ENCODE measurements at places on chromosomes 13 and 19.

DNA sequence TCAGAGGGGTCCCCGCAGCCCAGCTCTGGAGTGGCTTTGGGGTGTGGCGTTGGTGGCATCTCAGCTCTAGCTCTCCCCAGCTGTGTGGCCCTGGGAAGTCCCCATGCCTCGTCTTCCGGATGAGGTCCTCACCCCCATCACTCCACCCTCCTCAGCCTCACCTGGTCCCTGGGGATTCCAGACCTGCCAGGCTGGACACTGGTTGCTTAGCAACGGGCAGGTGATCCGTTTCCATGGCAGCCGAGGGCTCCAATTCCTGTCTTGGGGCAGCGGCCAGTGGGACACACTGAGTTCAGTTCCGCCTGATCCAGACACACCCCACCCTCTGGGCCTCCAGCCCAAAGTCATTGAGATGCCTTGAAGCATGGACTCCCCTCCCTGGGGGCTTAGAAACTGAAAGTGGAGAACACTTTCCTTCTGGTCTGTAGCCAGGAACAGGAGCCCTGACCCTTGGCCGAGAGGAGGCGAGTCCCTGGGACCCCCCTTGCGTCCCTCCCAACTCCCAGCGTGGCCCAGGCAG lies 7.7 kb upstream of the MISP start:
- no peak for DNase-seq

GRCh38 chr19:28966737-28967399 lies 246.1 kb downstream of the UQCRFS1 start:
- no peak for DNase-seq

DNA sequence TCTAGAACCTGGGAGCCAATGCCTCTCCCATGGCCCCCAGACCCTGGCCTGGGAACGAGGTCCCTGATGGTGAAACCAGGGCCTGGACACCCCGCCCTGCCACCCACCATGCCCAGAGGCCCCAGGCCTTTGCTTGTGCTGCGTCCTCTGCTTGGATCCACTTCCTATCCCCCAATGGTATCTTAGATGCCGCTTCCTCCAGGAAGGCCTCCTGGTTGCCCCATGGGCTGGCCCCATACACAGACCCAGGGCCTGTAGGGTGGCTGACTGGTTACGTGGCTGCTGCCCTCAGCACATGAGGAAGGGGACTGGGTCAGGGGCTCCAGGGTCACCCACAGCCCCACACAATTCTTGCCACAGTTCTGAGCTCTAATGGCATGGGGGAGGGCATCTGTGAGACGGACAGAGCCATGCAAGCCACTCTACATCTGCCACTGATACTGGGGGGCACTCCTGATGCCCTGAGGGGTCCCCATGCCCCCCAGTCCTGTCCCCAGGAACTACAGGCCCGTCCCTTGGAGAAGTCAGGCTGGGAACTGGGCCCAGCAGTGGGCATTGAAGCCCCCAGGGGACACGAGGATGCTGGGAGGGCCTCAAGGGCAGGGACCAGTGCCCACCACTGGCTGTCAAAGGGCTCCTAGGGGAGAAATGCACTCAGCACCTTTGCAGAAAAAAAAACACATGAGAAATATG lies 5.0 kb downstream of the RPL36 start:
- DNase-seq = no peak

- no peak for DNase-seq
Measured at GRCh38 chr19:11693505-11694499, 44.9 kb downstream of the ZNF823 start.

DNA sequence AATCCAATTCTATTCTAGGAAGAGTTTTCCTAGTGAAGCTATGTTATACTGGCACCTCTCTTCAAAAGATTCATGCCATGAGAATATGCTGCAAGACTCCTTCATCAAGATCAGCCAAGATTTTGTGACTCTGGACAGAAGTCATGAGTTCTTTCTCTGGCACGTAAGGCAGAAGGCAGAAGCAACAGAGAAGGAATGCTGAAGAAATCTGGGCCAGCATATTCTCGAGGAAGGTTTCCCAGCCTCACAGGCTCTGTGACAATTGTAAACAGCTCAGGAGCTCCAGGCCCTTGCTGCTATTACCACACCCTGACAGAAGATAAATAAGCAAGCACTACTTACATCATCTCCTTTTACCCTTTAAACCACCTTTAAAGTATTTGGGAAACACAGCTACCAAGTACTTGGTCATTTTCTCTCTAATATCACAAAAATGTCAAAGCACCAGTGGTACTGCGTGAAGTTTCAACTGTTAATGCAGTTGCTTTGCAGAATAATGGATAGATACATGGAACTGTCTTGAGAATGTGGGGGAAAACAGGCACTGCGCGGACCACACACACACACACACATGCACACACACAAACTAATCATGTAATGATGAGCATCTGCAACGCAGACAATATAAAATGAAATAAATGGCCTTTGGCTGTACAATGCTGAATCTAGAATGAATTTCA lies 55.4 kb downstream of the INTS6 start:
- DNase-seq = no peak

DNA sequence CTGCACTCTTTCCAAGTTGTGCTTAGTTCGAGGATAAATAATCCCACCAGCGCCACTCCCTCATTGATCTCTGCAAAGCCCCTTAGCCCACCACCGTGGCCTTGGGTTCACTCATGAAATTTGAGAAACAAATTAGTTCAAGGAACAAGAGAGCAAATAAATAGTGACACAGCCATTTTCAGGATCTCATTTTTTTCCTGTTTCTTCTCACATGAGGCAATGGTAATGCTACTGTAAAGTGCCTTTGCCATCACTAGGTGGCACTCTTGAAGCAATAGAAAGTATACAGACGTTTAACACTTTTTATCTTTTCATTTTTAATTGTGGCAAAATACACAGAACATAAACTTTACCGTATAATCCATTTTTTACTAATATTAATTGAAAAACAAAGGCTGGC lies 76.8 kb upstream of the ZNF835 start:
- no peak for DNase-seq

Measured in Panc1 (cell line).